ENCODE measurements at places on chromosomes 1 and 21.

- DNase-seq, result no peak
These were observed 28.1 kb upstream of the C1QA start for GRCh38 chr1:22608361-22608760.

DNA sequence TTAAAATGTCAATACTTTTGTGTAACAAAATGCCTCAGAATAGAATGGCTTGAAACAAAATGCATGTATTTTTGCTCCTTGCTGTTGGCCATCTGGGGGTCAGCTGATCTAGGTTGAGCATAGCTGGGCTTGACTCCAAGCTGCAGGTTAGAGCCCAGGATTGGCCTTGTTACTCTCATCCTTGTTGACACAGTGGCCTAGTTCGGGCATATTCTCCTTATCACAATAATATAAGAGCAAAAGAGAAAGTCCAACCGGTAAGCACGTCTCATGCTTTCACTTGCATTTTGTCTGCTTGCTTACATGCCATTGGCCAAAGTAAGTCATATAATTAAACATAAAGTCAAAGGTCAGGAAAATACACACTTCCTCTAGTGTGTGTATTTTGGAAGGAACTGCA lies 456.2 kb downstream of the KCNT2 start:
- DNase-seq, result no peak

DNA sequence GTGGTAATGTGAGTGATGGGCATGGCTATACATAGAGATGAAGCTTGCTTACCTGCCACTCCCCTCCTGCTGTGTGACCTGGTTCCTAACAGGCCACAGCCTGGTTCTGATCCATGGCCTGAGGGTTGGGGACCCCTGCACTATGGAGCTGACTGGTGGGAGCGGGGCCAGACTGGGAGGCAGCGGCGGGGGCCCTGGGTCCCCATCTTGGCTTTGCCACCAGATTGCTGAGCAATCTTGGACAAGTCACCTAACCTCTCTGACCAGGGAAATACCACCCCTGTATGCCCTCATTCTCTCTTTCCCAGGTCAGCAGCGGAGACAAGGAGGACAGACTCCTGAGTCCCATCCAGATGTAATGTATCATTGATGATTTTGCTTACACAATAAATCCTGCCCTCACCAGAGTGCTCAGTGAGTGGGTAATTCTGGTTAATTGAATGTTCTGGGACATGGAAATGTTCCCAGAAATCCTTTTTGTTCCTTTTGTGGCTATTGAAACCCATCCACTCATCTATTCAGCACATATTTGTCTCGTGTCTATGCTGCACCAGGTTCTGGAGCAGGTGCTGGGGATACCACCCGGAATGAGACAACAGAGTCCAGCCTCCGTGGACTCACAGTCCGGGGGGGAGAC lies 4.1 kb upstream of the ARHGEF10L start:
- no peak for DNase-seq

DNA sequence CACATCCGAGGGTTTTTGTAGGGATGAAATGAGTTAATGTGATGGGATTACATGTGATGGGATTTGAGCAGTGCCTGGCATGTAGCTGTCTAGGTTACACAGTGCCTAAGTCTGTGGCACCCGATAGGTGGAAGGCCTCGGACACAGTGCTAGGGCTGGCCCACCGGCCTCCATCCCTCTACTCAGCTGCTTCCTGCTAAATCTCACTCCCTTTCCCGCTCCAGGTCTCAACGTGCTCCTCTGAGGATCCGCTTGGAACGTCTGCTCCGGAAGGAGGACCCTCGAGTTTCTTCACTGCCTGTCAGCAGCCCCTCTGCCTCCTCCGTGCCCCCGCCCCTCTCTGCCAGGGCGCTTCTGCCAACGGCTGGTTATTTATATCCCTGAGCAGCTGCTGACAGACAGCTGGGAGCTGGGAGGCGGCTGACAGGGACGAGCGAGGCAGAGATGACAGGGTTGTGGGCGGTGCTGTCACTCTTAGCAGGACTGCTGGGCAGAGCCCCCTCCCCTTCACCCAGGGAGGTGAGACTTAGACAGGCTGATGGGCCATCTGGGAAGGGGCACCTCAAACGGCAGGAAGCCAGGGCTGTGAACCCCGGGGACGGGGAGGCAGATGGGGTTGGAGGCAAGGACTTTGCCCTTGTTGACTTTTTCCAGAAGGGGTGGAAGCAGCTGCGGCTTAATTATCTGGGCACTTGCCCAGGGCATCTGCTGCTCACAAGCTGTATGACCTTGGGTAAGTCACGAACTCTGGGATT lies 26.6 kb upstream of the LRRN2 start:
- no peak for DNase-seq

DNA sequence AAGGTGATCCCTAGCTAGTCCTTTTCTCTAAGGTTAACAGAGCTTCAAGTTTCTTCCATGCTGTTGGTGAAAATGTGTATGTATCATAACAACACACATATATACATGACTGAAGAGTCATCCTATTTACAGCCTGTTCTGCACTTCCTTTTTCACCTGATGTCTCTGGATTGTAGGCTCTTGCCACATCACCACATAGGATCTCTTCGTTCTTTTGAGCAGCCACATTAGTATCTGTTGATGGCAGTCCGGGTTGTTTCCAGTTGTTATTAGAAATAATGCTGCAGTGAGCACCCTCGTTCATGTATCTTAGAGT lies 19.7 kb downstream of the MRPL37 start:
- no peak for DNase-seq

- DNase-seq, result no peak
These were observed 246.5 kb downstream of the TOMM20 start for GRCh38 chr1:234881893-234882771.

- no peak for DNase-seq
These were observed 412.8 kb downstream of the AJAP1 start for GRCh38 chr1:5067246-5067645.
